ENCODE measurements at places on chromosomes 6 and 20.

DNA sequence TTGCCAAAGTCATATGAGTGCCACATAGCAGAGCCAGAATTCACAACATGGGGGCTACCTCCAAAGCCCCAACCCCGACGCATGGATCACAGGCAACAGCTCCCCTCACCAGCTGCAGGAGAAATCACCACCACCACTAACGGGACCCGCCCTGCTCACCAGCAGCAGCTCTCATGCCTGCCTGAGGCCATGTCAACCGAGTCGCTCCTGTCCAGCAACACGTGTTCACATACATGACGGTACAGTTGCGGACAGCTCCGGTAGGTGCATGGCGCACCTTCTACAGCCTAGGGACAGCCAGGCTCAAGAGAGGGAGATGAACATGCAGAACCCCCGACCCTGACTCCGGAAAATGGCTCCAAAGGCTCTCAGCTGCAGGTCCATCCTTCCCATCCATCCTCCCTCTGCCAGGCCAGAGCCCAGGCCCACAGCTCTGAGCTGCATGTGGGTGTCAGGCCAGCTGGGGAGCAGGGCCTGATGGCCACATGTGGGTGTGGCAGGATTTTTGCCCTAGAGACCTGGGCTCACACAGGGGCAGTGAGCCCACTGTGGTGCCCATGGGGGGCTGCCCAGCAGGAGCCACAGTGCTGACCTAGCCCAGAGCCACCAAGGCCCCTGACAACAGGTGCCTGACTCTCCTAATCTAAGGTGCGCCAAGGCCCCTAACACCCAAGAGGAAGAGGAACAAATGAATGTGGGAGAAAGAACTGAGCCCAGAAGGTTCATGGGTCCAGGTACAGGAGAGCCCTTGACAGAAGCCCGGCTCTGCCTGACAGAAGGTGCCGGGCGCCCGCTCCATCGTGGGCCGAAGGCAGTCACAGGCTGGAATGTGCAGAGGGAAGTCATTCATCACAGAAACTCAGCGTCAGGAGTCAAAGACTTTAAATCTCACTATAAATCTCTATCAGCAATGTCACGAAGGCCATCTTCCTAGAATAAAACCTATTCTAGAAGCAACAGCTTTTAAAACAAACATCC, 10.5 kb downstream of the RPS6KA2 start:
- no peak for DNase-seq

DNA sequence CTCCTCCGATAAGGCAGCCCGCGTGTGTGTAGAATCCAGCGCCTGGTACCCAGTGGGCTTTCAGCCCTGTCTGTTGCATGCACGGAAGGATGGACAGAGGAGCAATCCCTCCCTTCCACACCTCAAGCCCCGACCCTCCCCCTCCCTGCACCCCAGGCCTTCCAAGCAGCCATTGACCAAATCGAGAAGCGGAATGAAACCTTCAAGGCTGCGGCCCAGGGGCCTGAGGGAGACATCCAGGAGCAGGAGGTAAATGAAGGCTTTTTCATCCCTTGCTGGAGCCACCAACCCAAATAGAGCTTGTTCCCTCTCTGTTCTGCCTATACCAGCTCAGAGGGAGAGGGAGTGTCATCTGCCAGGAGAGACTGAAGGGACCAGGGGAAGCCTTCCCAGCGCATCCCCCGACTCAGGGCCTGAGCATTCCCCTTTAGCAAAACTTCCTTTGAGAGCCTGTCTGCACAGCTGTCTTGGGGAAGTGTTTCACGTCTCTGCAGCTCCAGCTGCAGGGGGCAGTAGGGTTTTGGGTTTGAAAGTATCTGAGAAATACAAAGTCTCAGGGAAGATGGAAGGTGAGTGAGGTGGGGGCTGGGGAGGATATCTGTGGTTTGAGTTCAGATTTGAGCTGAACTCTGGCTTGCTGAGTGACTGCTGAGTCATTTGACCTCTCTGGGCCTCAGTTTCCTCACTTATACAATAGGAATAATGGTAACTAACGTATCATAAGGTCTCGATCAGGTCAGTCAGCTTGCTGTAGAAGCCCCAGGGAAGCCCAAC, 16.1 kb downstream of the FGD2 start:
- DNase-seq = peak; percentile 65

DNA sequence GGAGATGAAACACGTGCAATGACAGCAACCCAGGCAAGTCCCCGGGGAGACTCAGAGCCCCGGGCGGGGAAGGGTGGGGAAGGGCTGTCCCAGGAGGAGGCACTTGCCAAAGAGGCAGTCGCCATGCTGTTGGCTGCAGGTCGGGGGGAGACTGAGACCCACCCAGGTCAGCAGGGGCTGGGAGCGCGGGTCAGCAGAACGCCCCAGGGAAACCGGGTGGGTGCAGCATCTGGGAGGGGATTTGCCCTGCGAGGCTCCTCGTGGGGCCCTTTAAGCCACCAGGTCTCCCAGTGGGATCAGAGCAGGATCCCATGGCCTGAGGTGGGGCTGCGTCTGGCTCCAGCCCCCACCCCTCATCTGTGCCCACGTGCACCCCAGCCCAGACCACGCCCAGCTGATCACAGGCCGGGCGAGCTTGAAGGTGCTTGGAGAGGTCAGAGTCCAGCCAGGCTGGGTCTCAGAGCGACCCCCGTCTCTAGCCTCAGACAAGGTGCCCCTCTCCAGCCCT, 65.5 kb downstream of the YTHDF1 start:
- DNase-seq = no peak

- no peak for DNase-seq
Measured at GRCh38 chr20:8870652-8871051, 198.2 kb upstream of the PLCB4 start.

- DNase-seq = no peak
Measured at GRCh38 chr6:19452495-19452894, 384.7 kb upstream of the ID4 start.

Data from CD4-positive, alpha-beta T cell treated with Interferon gamma for 1 hour (primary cell).